Activated naive CD8-positive, alpha-beta T cell treated with anti-CD3 and anti-CD28 coated beads, Interleukin-2, amount 10 ng/mL, durations not matched to agents 7 days and 5 days (primary cell): ENCODE measurements at places on chromosomes 2 and 18.

GRCh38 chr2:16176971-16177480 is 236.7 kb downstream of the MYCN start:
- no peak for DNase-seq

DNA sequence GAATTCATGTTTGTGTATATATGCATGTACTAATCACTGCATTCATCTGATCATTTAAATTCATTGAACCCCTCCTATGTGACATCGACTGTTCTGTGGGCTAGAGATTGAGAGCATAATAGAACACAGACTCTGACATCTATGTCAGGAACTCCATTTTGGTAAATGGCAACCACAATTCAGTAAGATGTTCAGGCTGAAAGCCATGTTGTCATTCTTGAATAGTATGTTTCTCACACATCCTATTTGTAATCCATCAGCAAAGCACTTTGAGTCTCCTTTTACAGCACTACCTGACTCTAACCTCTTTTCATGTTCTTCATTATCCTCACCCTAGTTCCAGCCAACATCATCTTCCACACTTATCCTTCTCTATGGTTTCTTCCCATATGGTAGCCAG is 413.8 kb upstream of the MEX3C start:
- DNase-seq: no peak

- no peak for DNase-seq
Measured at GRCh38 chr2:179340678-179341077, 76.0 kb upstream of the SESTD1 start.

DNA sequence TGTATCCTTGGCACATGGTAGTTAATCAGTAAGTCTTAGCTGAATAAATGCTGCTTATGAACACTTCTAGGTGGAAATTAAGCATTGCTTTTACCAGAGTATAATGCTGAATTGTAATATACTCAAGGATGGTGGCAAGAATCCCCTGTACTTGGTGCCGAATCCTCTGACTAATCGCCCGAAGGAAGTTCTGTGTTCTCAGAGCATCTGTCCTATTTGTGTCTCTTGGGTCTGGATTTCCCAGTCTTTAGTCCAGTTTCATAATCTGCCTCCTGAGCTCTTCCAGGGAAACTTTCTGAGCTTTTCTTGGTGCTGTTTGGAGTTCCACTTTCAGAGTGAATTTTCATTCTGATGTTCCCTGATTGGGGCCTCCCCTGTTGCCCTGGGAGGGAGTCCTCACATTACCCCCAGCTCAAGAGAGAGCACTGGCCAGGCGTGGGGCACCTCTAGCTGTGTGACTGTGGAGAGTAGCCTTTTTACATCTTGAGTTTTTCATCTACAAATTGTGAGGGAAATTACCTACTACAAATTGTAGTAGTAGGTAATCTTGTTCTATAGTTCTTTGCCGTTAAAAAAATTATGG is 144.9 kb downstream of the LTBP1 start:
- DNase-seq: no peak

GRCh38 chr2:5742126-5742525 is 49.9 kb downstream of the SOX11 start:
- no peak for DNase-seq
